ENCODE measurements at places on chromosomes 1 and 21.

DNA sequence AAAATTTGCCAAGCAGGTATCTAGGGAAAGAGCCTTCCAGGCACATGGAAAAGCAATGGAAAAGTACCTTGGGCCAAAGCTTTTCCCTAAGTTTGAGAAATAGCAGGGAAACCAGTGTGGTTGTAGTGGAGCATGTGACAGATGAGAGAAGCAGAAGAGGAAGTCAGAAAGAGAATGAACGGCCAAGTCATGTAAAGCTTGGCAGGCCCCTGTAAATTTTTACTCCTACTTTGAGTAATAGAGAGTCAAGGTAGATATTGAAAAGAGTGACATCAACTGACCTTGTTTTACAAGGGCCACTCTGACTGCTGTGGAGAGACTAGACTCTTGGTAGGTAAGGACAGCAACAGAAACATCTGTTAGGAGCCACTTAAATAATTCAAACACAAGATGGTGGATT is 180.9 kb upstream of the PRMT6 start:
- DNase-seq, result no peak

- DNase-seq, result no peak
Measured at GRCh38 chr1:63545780-63546179, 22.5 kb downstream of the EFCAB7 start.

GRCh38 chr1:78408810-78409209 is 82.0 kb upstream of the PTGFR start:
- DNase-seq, result no peak

- DNase-seq, result no peak
Measured at GRCh38 chr1:1318131-1318652, 6.3 kb downstream of the INTS11 start.

DNA sequence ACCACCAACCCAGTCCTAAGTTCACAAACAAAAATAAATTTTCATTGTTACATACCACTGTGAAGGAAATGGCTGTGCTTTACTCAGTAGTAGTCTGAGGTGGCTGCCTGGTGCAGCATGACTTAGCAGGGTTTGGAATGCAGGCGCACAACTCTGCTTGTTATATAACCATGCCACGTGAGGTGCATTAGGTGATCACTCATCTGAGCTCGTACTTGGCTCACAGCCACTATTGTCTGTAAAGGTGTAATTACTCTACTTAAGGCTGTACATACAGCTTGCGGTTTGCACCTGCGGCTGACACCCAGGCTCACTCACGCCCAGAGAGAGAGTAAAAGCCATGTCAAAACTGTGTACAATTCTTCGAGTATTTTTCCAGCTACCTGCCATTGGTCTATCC is 599.4 kb downstream of the LTN1 start:
- no peak for DNase-seq

DNA sequence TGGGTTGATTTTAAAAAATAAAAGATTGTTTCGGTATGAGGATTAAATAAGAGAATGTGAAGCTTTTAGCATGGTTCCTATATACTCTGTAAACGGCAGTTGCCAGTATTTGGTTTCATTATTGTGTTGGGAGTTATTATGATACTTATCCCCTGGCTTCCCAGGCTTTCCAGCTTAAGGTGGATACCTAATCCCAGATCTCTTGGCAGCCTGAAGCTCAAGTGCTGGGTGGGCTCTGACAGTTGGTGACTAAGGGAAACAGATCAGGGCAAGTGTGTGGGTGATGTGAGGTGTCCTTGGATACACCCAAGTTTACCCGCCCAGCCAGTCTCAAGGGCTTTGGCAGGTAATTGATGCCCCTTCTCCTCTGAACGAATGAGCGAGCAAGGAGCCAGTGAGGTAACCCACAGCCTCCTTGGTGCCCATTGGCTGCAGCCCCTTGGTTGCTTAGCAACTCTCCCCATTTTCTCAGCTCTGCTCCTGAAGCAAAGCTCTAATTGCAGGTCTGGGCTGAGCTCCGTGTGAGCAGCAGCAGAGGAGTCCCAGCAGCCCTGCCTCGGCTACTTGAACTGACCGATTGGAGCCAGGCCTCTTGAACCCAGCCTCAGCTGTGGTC is 6.1 kb downstream of the IPO13 start:
- DNase-seq, result no peak

- DNase-seq, result no peak
Measured at GRCh38 chr1:47732489-47732888, 264.7 kb downstream of the TRABD2B start.

- DNase-seq, result no peak
Measured at GRCh38 chr1:62380181-62380580, 56.7 kb upstream of the USP1 start.

DNA sequence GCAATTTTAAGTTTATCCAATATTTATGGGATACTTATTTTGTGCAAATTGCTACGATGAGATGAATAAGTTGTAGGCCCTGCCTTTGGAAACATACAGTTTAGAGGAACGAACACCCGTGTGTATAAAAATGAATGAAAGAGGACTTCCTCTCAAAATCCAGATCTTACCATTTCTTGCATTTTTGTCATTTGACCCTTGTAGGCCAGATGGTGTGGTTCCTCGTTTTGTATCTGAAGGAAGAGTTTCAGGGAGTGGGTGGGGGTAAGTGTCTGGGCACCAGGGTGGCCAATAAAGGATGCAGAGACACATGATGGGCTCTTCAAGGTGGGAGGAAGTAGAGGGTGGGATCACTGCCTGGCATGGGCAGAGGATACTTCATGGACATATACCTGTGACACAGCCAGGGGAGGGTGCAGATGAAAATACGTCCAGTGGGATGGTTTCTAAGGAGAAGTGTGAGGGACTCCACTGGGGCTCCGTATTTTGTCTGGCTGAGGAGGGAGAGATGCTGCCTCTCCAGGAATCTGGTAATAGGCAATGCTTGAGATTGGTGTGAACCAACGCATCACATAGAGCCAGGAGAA is 14.4 kb downstream of the MAPKAPK2 start:
- DNase-seq, result no peak

- no peak for DNase-seq
Measured at GRCh38 chr1:79457562-79458224, 451.2 kb upstream of the ADGRL4 start.

GRCh38 chr1:172893146-172893841 is 157.4 kb downstream of the TNFSF18 start:
- DNase-seq, result no peak

DNA sequence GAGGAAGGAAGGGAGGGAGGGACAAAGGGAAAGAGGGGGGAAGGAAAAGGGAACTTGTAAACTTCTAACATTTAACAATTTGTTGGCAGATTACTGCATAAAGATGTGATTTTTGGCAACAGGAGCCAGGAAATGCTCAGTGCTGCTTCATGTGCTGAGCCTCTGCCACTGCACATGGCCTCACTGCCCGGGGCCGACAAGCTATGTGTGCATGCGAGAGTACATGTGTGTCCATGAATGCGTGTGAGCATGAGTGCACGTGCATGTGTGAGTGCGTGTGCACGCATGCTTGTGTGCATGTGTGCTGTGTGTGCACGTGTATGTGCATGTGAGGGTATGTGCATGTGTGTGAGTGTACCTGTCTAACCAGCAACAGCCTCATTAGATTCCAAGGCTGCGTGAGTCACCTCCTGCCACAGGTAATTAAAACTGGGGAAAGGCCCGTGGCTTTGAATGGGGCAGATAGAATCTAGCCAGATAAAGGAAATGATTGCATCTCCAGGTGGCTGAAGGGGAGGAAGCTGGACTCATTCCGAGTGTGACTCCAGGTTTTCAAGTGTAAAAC is 41.4 kb upstream of the TSPEAR start:
- DNase-seq, result no peak

GRCh38 chr1:23930270-23930669 is 17.1 kb upstream of the CNR2 start:
- DNase-seq, result no peak

GRCh38 chr1:197422993-197423392 is 154.9 kb downstream of the CRB1 start:
- DNase-seq, result no peak

GRCh38 chr1:9025449-9025848 is 774 bp downstream of the SLC2A7 start:
- no peak for DNase-seq

GRCh38 chr1:23554127-23554480 is 5.2 kb downstream of the ID3 start:
- DNase-seq, result peak; percentile 26

DNA sequence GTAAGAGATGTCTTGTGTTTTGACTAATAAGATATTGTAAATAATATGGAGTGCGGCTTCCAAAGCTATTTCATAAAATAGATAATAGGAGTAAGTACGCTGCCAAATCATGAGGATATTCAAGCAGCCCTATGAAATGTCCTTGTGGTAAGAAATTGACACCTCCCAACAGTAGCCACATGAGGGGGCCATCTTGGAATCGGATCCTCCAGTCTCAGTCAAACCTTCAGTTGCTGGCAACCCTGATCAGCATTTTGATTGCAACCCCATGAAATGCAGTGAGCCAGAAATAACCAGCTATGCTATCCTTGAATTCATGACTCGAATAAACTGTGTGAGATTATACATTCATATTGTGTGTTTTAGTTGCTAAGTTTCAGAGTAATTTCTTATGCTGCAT is 212.4 kb downstream of the PLA2G4A start:
- DNase-seq, result no peak

DNA sequence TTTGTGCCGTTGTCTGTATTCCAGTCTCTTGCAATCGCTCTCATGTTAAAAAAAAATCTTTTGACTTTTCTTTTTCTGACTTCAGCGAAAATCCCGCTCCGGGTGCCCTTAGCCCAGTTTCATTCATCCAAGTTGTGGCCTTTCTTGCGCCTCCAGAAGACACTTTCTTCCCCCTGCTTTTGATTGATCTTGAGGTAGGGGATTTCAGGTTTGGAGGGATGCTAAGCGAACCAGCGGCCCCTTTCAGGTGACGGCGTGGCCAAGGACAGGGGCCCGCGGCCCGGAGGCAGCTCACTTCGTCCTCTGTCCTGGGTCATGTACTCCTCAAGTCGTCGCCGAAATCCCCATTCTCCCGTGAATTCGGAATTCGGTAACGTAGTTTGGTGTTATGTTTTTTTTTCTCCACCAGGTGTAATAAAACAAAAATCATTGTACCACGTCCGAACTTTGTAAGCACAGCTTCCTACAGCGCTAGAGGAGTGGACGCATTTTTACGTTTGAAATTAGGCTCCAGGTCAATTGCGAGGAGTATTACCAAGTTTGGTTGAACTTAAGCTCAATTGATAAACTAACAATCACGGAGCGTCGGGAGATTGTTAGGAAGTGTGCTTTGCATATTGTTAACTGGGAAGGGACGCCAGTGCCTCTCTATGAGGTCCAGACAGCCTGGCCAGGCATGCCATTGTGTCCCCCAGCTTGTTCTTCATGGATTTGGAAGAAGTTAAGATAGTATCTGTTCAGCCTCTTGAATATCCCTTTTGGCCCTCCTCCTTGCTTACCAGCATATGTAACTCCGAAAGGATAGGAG is 1.1 kb downstream of the MRPS6 start:
- peak; percentile 27 for DNase-seq

GRCh38 chr1:109650609-109651008 is 5.3 kb upstream of the GSTM4 start:
- no peak for DNase-seq

GRCh38 chr1:230591678-230592077 is 50.6 kb upstream of the COG2 start:
- DNase-seq, result no peak

DNA sequence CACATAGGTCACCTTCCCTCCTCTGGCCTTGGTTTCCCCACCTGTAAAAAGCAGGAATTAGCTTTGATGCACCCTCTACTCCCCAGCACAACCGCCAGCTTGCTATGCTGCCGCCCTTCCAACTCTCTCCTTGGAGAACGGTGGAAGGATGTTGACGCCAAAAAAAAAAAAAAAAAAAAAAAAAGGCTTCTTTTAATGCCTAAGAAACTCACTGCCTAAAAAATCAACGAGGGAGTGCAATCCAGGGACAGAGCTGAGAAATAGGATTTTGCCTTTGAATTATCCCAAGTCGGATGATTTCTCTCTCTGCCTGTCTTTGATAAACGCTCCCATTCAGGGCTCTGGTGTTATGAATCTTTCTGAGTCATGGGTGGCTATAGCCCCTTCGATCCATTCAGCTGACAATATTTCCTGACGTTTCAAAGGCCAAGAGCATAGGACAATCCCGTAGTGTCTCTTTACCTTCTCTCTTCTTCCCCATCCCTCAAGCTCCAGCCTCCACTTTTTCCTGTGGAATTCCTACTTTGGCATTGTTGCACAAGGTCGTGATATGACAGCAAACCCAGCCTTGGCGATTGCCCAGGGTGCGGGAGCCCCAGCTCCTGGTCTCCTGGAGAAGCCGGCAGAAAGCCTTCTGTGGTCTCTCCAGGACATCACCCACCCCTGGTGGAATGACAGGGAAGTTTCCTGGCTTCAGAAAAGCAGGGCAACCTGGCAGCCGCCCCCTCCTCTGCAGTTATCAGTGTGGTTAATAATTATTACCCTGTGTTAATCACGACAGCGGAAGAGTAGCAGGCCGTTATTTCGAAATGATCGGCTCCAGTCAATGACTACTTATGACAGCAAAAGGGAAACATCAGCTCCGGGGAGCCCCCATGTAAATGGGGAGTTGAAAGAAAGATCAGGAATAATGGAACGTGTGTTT is 8.0 kb upstream of the PLXNA2 start:
- DNase-seq, result no peak

DNA sequence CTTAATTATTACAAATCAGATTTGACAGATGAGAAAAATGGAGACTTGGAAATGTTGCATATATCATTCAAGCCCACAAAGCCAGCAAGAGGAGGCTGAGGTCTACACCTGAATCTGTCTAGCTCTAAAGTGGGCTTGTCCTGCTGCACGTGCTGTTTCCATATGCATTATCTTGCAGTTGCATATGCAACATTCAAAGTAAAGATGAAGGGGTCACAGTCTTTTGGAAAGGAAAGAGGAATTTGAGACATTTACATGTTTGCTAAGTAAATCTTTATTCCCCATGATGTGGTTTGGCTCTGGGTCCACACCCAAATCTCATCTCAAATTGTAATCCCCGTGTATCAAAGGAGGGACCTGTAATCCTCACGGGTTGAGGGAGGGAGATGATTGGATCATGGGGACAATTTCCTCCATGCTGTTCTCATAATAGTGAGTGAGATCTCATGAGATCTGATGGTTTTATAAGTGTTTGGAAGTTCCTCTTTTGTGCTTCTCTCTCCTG is 98.3 kb downstream of the BACH1 start:
- DNase-seq, result no peak

- no peak for DNase-seq
Measured at GRCh38 chr1:41558761-41559171, 74.3 kb upstream of the EDN2 start.

GRCh38 chr21:42142141-42142540 is 71.0 kb downstream of the UMODL1 start:
- DNase-seq, result no peak

GRCh38 chr1:48603222-48603621 is 131.2 kb upstream of the SPATA6 start:
- no peak for DNase-seq

GRCh38 chr1:43711524-43712386 is 4.4 kb downstream of the ST3GAL3 start:
- DNase-seq, result no peak

DNA sequence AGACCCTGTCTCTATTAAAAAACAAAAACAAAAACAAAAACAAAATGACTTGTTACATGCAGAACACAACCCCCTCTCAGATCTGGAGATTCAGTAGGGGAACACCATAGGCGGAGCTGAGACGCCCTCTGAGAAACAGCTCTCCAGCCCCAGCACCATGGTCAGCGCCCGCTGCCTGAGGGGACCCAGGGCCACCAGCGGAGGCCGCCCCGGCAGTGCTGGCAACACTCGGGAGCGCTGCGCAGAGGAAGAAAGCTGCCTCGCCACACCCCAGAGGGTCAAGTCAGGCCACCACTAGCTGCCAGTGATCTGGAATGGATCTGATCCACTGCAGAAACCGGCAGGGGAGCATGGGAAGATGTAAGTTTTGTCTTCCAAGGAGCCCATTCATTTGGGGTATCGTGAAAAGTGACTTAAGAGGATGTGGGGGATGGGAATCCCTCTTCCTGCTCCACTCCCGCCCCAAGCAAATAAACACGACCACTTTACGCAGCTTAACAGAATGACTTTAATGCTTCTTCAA is 3.1 kb downstream of the ACTA1 start:
- DNase-seq, result peak; percentile 68
